Activated naive CD4-positive, alpha-beta T cell (primary cell): ENCODE measurements at places on chromosomes 11 and 22.

DNA sequence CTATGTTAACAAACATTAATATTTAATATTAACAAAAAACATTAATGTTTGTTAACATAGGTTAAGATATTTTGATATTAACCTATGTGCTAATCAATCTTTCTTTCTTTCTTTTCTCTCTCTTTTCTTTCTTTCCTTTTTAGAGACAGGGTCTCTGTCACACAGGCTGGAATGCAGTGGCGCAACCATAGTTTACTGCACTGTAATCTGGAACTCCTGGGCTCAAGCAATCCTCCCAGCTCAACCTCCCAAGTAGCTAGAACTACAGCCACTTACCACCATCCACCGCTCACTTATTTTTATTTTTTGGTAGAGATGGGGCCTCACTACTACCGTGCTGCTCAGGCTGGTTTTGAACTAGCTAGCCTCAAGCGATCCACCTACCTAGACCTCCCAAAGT lies 13.2 kb downstream of the SIK3 start:
- no peak for DNase-seq

DNA sequence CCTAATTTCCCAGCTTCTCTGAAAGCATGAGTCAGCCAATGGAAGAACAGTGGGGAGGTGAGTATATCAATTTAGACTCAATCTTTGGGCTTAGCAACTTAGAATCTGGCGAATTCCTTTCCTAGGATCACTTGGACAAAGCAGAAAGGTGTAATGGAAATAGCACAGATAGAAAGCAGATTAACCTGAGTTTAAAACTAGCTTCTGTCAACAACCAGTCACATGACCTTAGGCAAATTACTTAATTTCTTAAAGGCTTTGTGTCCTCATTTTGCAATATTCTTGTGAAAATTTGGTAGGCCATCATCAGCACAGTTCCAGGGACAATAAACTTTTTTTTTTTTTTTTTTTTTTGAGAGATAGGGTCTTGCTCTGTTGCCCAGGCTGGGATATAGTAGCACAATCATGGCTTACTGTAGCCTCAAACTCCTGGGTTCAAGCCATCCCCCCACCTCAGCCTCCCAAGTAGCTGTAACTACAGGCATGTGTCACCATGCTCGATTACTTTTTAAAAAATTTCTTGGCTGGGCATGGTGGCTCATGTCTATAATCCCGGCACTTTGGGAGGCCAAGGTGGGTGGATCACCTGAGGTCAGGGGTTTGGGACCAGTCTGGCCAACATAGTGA lies 40.8 kb upstream of the PCF11 start:
- no peak for DNase-seq

DNA sequence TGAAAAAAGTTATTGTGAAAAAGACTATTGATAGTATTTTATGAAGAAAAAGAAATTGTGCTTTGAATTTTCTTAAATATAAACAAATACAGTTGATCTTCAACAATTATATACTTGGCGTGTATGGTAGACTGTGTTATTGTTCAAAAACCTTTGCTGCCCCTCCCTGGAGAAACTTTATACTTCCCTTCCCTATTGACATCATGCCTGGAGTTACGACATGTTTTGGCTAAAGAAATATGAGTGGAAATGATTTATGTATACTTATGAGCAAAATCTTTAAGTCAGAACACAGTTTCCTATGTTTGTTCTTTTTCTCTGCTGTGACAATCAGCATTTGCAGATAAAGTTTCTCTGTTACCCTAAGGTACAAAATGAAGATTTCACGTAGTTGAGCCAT lies 243.8 kb downstream of the TMEM135 start:
- no peak for DNase-seq

DNA sequence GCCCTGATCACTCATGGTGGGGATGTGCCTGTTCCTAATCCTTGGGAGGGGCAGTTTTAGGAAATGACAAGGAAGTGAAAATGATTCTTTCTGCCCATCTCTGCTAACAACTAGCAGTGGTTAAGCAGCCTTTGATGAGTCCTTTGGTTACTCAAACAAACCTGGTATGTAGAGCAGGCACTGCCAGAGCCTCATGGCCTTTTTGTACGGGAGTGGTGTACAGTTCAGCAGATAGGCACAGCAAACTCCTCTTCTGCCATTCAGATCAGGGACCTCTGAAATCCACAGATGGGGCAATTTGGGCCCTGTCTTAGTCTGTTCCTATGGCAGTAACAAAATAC lies 66.2 kb downstream of the FZD4 start:
- no peak for DNase-seq

- no peak for DNase-seq
Observed at GRCh38 chr22:48888466-48889208, 939.0 kb downstream of the BRD1 start.

DNA sequence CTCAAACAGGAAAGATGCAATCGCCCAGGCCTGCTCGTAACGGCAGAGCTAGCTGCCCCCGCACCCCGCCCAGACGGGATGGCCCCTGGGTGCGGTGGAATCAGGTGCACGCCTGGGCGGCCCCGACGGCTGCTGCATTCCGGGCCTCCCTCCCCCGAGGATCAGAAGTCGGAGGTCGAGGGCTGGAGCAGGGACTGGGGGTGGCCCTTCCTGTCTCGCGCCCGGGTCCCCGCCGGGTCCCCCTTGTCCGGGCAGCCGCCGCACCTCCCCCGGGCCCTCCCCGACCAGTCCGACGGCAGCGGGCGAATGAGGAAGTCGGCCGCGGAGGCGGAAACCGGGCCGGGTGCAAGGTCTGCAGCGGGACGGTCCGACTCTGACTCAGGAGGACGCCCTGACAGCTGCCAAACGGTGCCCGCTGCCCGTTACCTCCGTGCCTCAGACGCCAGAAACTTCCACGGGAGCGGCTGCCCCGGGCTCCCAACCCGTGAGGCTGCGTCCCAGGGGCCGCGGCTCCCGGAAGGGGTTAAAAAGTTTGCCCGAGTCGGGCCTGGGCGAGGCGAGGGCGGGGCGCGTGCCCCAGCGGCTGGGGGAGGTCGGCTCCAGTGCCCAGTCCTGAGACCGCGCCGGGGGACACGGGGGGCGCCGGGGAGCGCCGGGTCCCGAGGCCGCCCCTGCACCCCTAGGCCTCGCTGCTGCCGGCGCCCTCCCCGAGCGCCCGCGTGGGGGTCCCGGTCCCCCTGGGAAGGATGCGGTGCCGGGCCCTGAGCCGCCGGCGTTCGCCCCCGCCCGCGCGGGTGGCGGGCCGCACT lies 663 bp downstream of the MYH9 start:
- no peak for DNase-seq

DNA sequence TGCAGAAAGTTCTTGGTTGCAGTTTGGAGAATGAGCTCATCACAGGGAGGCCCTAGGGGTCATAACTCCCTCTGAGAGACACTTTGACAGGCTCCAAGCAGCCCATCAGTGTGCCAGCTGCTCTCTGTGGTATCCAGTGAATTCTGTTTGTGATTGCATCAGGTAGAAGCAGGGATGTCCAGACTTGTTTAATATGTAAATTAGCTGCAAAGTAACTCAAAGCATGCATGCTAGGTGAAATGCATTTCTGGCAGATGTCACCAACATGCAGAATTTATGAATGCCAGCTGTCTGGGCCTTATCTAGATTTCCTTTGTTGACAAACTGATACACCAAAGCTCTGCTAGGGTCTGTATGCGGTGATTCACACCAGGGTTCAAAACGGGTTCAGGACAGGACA lies 123.6 kb upstream of the MTNR1B start:
- no peak for DNase-seq

GRCh38 chr11:71527576-71528210 lies 626 bp downstream of the KRTAP5-7 start:
- DNase-seq, result no peak

DNA sequence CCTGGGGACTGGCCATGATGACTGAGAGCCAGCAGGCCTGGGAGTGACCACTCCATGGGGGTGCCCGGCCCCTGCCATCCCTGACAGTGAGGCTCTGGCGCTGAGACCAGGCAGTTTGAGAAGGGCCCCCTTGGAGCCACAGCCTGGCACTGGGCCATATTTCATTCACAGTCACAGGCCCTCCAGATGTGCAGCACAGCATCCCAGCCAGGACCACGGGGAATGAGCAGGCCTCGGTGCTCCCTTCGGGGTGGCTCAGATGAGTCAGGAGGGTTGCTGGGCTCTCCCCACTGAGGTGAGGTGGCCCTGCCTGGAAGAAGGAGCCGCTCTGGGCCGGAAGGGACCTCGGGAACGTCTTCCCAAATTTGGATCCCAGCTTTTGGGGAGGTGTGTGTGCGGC lies 53.0 kb downstream of the GRAMD4 start:
- no peak for DNase-seq

- no peak for DNase-seq
Observed at GRCh38 chr11:46331282-46331984, 15.8 kb upstream of the DGKZ start.

- DNase-seq, result no peak
Observed at GRCh38 chr11:94762208-94762607, 5.9 kb upstream of the AMOTL1 start.

DNA sequence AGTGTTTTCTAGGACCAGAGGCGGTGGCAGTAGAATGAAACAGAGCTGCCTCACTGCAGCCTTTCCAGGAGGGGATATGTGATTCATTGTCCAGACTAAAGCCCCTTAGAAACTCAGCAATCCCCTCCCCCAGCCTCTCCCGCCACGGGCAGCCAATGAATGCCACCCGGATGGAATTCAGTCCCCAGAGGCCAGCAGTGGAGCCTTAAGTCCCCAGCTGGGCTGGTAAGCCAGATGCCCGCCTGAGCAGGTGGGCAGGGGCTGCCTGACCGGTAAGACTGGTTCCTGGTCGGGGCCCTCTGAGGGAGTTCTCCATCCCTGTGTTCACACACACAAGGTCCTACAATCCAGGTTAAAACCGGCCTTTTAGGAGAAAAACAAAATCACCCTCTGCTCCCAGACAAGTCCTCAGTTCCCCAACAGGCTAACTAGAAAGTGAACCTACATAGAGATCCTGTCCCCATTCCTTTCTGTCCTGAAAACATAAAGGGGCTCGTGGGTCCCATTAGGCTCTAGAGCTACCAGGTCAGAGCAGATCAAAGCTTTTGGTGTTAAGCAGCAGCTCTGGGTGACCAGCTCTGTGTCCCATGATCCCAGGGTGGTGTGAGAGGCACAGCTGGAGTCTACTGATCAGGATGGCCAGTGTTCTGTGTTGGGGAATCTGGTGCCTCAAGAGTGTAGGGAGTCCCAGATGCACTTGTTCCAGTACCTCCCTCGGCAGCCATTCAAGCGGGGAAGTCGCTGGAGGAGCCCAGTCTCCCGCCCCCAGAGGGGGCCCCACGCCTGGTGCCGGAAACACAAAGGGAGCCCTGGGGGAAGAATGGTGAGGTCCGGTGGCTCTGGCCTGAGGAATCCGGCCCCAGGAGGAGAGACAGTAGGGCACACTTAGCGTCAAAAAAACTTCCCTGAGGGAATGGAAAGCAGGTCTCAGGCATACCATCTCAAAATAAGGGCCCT lies 2.6 kb downstream of the PATZ1 start:
- DNase-seq, result no peak

GRCh38 chr11:35658020-35658948 lies 4.3 kb upstream of the TRIM44 start:
- DNase-seq, result no peak

DNA sequence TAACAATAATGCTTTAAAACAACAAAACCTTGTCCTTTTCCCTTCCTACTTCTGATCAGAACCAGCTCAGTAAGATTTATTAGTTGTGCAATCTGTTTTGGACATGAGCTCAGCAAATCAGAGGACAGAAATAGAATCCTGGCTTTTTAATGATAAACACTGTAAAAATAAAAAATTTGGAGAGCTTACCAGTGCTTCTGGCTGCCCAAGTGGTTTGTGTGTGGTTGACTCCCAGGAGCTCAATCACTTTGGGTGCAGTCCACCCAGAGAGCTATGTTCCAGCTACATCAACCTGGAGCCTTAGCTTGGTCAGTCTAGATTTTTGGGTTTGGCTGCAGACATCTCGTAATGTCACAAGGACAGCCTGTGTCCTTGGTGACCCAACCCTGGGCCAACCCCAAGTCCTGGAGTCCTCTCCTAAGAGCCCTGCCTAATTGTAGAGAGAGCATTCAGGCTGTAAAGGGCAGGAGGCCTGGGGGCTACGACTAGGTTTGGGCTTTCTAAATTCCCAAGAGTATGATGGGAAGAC lies 28.5 kb downstream of the CD44 start:
- no peak for DNase-seq

GRCh38 chr22:27406389-27406861 lies 395.1 kb downstream of the MN1 start:
- DNase-seq, result no peak

DNA sequence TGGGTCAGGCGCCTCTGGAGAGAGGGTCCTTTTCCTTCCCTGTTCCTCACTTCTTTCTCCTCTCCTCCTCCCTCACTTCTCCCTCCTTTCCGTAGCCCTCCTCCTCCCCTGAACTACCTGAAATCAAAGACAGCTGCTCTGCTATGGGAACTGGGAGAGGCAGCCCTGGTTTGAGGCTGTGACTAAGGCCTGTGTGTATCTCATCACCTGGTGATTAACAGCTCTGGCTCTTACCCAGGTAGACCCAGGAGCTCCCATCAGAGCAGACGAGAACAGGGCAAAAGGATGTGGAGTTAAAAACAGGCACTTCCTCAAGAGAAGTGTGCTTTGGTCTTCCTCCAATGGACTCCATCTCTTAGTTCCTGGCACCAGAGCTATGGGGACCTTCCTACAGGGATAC lies 5.8 kb downstream of the ISX start:
- DNase-seq, result no peak

- no peak for DNase-seq
Observed at GRCh38 chr11:289712-290620, 1.0 kb downstream of the PGGHG start.

- DNase-seq, result no peak
Observed at GRCh38 chr22:37519268-37520195, at the start of gene CARD10. Gene CARD10 (minus strand): TSS chr22:37519415. CDS start chr22:37519200, 215 bp downstream.

GRCh38 chr22:19520566-19521305 lies 3.5 kb downstream of the CLDN5 start:
- no peak for DNase-seq

DNA sequence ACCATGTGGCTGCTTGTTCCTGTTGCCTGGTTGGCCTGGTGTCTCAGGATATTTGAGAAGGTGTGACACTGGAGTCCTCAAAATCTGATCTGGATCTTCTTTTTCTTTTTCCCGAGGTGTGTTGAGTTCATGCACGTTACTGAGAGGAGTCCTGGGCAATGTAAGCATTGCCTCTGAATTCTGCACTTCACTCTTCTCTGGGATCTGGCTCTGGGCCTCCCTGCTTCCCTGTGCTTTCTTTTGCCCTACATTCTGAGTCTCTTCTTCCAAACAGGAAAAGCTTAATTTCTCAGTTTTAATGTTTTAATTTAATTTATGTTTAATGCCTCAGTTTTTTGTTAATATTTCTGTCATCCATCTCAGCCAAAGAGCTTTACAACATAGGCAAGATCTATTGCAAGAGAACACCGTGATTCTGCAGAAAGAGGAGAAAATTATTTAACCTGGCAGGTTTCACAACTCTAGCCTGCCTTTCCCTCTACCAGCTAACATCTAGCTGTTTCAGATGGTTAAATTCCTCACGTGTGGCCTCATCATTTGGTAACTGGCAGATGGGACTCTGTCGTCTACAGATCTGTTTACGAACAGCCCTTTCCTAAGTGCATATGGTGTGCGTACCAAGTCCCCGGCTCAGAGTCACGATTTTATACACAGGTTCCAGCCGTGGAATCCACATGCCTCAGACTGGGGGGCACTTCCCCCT lies 24.7 kb downstream of the LDLRAD3 start:
- no peak for DNase-seq
